Neural progenitor cell (in vitro differentiated cells): ENCODE measurements at places on chromosomes 2 and 18.

DNA sequence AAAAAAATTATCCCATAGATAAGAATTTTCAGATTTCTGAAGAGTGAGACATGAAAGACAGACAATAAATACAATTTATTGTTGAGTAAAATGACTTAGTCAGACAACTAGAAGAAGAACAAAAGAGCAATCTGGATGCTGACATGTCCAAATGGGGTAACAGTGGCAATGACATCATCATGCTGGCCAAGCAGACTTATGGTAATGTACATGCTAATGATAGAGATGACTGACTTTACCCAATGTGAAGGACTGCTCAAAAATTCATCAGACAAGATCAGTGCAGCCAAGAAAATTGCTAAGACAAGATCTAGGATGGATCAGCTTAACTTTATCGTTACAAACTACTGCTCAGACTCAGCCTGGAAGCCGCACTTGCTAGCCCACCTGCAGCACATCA, 70.5 kb upstream of the SRD5A2 start:
- no peak for DNase-seq

- DNase-seq = no peak
Observed at GRCh38 chr2:39476524-39476923, 39.4 kb upstream of the MAP4K3 start.

DNA sequence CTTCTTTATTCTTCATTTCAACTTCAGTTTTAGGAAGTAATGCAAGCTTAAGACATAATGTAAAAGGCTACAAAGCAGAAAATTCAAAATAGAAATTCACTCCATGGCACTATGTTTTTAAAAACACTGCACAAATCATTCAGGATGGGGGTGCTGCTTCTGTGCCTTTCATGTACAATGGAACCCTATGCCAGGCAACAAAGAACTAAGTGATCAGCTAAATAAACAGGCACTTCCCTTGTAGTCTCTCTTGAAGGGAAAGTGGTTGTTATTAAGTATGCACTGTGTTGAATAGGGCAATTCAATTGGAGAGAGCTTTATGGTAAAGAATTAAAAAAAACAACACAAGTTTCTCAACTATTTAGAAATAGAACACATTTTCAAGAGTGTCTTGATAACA, 10.9 kb upstream of the ERBB4 start:
- DNase-seq = no peak

DNA sequence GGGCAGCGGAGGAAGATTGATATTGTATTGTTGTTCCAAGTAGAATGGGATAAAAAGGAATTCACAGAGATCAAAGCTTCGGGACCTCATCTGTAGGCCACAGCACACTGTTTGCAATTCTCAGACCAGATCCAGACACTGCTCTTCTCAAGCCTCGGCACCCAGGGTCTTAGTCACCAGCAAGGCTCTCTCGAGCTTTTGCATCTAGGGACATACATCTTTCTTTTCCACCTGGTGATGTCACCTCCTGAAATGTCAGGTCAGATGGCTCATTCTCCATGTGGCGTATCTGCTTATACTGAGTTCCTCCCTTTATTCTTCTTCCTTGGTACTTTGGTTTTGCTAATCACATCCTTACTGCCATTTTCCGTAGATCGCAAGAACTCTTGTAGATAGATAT, 42.9 kb upstream of the SNTG2 start:
- no peak for DNase-seq

GRCh38 chr2:172082105-172082943, 3.0 kb upstream of the DLX1 start:
- peak; percentile 25 for DNase-seq

- DNase-seq = no peak
Observed at GRCh38 chr2:197805715-197806633, 1.6 kb downstream of the PLCL1 start.

DNA sequence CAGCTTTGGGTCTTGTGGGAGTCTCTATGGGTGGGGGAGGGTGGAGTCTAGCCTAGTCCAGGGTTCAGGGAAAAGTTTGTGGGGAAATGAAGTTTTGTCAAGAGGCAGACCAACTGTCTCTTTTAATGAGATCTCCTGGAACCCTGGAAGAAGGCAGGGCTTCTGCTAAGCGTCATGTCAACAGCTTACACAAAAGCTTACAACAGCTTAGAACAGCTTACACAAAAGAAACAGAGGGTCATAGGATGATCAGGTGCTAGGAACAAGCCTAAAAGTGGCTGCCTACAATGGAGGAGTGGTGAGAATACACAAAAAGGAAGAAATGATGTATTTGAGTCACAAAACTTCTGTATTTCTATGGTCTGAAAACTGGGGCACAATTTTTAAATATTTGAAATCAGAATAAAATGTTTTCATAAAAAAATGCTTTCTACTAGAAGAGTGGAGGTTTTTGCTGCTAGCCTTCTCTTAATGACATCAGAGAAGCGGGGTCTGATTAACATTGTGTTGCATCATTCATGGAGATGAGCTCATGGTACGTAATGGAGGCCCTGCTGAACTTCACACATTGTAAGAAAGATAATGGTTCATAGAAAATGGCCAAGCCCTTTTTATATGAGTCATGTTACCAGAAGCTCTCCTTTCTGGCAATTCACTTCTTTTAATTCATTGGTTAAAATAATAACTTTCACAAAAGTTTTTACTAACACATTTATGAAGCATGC, 351.0 kb downstream of the PIK3C3 start:
- no peak for DNase-seq

DNA sequence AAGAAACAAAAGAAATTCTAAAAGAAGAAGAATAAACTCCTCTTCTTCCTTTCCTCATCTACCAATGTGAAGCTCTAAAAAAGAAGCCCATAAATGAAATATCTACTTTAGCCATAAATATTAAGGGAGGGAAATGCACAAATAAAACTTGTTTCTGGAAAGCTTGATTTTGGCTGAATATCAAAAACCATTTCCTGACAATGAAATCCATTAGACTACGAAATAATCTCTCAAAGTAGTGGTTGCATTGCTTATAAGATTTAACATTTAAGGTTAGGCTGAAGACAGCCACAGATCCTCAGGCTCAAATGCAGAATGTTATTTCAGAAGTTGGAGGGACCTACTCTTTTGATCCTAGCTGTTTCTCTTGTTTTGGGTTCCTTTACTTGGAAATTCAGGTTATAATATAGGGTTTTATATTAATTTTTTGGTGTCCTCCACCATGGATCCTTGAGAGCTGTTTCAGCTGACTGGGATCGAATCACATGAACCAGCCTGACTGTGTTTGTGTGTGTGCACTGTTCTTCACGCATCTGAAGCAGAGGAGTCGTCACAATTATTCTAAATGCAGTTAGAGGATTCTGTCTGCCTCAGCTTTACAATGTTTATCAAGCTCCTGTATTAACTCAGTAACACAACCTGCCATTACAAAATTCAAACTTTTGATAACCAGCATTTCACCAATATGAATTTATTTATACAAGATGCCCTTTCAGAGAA, 474.8 kb downstream of the ARHGAP15 start:
- no peak for DNase-seq

GRCh38 chr2:227267410-227268115, 57.5 kb upstream of the MFF start:
- no peak for DNase-seq

DNA sequence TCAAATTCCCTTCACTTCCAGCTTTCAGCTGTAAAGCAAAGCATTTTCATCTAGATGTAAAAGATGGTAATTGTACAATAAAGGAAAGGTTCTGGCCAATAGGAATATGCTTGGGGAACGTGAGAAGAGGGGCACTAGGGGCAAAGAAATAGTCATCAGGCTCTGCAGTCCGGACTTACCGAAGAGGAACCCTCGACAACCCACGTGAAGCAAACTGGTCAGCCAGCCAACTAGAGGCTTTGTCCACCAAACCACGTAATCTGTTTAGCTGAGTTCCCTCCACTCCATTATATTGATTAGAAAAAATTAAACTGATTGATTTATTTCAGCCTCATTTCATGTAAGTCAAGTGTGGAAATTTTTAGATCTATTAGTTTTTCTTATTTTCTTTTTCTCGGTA, 300.4 kb upstream of the FANCL start:
- DNase-seq = peak; percentile 45

DNA sequence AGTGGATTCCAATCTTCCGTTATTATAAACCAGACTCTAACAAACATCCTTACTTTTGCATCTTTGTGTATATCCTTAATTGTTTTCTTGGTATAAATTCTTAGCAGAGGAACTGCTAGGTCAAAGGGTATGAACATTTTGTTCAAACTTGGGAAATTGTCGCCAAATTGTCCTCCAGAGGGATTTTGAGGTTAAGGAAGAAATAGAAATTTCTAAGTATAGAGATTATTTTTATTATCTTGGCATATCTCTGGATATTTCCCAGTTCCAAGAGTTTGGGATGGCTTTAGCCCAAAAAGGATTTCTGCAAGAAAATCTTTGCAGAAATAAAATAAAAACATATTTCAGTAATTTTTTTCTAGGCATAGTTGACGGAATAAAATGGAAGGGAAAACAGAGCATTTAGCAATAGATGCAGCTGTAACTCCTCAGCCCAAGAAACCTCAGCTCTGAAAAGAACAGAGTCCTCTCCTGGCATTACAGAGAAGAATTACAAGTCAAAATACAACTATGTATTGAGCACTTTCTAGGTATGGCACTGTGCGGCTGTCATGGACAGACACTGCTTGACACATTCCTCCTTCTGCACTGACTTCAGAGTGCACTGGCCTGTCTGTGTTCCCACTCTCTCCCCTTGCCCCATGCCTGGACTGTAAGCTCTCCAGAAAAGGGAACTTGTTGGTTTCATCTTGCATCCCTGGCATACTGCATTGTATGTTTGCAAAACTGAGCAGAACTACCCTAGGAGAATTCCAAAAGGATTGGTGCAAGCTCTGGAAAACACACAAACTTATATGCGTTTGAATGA, 117.3 kb upstream of the STON1 start:
- DNase-seq = no peak

GRCh38 chr2:172739661-172740266, 4.1 kb downstream of the RAPGEF4 start:
- no peak for DNase-seq

GRCh38 chr2:64857581-64858471, 131.4 kb upstream of the SLC1A4 start:
- DNase-seq = peak; percentile 39

- peak; percentile 17 for DNase-seq
Observed at GRCh38 chr2:10382354-10383061, 65.6 kb downstream of the ODC1 start.

DNA sequence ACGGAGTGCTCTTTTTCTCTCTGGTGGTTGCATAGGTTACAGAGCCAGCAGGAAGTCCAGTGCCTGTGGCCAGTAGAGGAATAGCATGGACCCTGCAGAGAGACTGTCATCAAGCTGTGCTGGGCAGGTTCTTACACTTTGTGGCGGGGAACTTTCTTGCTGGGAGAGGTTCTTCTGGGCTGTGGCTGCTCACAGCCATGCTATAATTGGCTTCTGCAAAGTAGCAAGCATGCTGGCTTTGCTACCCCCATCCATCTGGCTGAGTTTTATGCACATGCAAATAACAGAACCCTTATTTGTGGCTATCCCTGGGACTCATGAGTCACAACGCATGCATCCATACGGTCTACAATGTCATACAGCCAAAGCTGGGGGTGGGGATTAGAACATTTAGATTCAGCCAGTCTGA, 68.9 kb downstream of the PLCL1 start:
- peak; percentile 45 for DNase-seq

- DNase-seq = peak; percentile 3
Observed at GRCh38 chr2:201070948-201071478, 458 bp downstream of the HYCC2 start.

- DNase-seq = no peak
Observed at GRCh38 chr2:71940695-71941094, 207.0 kb downstream of the CYP26B1 start.

- DNase-seq = no peak
Observed at GRCh38 chr2:187299122-187299906, 148.7 kb downstream of the CALCRL start.

GRCh38 chr18:45976566-45976965, 9.4 kb upstream of the EPG5 start:
- no peak for DNase-seq

GRCh38 chr2:29444150-29444549, 328.9 kb downstream of the CLIP4 start:
- no peak for DNase-seq

DNA sequence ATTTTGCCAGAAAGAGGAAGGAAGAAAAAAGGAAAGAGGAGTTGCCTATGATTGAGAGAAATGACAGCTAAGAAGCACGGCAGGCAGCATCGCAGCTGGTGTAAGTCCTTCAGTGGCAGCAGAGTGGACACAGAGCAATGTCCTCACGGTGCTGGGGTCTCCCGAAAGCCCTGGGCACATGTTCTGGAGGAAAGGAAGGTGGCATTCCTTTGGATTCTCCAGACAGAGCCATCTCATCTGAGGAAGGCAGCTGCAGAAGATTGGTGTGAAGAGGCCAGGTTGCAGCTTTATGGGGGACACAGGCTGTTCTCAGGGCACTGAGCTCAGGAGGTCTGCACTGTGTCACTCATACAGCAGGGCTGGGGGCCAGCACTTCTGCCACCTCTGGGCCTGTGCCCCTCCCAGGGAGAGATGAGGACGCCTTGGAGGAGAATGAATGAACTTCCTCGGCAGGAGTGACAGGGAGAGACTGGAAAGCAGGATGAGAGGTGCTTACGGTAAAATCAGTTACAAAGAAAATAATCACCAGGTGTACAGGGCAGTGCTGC, 252.0 kb upstream of the MYT1L start:
- DNase-seq = no peak

DNA sequence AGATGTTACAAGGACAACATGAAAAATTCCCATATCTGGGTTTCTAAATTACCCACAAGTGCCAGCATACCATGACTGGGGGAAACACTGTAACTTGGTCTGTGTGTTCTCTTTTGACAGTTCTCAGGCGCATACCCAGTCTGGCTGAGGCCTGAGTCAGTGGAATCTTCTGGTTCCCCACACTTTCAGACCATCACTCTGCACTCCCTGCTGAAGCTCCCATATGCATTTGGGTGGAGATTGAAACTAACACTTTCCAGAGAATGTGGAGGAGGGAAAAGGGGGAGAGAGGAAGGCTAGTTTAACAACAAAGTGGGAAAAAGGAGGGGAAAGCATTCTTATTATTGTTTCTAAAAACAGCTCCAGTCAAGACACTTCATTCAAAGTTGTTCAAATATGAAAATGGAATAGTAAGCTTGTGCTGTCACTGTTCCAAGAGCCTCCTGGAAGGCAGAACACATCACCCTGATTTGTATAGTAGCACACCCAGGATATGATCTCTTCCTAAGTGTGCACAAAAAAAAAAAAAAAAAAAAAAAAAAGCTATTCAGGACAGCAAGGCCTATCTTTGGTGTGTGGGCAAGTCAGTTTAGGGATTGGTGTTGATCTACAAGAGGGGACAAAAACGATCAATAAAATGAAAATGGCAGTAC, 48.1 kb upstream of the CTIF start:
- DNase-seq = no peak

DNA sequence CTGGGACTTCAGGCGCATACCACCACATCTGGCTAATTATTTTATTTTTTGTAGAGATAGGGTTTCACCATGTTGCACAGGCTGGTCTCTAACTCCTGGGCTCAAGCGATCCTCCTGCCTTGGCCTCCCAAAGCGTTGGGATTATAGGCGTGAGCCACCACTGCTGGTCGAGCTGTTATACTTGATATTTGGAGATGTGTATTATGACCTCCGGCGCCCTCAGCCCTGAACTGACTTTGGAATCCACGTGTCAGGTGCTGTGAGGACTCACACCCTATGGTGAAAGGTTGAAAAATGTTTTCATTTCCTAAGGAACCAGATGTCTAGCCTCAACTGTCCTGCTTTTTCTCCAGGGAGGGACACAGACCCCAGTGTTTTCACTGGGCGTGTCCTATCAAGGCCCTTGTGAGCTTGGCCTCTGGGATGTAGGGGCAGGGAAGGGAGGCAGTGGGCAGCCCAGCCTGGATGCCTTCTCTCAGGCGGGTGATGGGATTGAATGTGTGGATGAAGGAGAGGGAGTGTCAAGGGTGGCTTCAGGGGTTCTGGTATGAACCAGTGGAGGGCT, 56.4 kb upstream of the HAAO start:
- DNase-seq = no peak
